T-cell (primary cell): ENCODE measurements at places on chromosomes 2 and 18. TPM values are rescaled to one million over a fixed set of nuclear protein-coding genes. Genes with fewer than 3 reads are reported as not detected.

The C2orf66 gene
- not detected for total RNA-seq

The TRAF3IP1 gene
- total RNA-seq: 12.0 TPM

The AFTPH gene
- 33.4 TPM for total RNA-seq

The SCN1A gene
- not detected for total RNA-seq

The CD226 gene
- total RNA-seq: 87.1 TPM

The TSPYL6 gene
- total RNA-seq: not detected

The STEAP3 gene
- 0.20 TPM for total RNA-seq

The EIF2AK2 gene
- 21.7 TPM for total RNA-seq

The SERPINB10 gene
- not detected for total RNA-seq

The RGPD3 gene
- 0.16 TPM for total RNA-seq

The LBX2 gene
- 0.32 TPM for total RNA-seq

The TWIST2 gene
- not detected for total RNA-seq

The UPP2 gene
- total RNA-seq: not detected

The G6PC2 gene
- not detected for total RNA-seq

The ANKRD62 gene
- not detected for total RNA-seq
